ENCODE measurements at places on chromosomes 12 and 14.

- DNase-seq: no peak
Observed at GRCh38 chr14:103867020-103867419, 19.6 kb upstream of the PPP1R13B start.

DNA sequence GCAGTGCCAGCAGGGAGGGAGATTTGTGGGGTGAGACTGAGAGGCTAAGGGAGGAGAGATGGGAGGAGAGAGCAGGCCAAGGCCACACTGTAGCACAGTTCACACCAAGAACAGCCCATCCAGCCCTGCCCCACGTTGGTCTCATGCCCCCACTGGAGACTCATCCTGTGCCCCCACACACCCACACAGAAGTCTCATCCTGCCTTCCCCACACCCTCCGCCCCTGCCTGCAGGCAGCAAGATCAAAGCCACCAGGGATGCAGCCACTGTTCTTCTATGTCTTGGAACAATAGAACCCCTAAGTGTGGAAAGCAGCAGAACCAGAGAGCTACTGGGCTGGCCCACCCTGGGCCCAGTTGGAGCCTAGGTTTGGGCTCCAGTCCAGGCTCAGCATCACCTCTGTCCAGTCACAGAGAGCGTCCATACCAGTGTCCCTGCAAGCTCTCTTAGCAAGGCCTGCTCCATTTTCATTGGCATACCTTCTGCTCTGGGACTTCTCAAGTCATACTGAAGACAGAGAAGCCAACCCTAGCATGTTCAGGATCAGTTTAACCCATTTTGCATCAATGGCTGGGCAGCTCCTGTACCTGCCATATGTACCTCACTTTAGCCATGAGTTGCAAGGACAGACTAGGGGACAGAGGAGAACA, 31.7 kb upstream of the HDAC7 start:
- no peak for DNase-seq

DNA sequence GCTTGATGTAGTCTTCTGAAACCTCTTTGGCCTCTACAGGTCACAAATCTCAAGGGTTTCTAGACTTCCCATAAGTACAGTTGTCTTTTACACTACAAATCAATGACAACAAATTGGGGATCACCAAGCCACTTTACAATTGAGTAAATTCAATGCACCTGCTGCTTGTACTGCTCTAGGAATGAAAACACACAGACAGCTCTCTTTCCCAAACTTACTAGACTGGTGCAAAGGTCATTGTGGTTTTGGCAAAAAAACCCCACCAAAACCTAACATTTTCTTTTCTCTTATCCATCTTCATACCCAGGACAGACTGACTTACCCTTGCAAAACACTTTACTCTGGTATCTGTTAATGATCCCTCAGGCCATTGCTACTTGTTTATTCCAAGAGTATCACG, 2.7 kb downstream of the M6PR start:
- DNase-seq: no peak

DNA sequence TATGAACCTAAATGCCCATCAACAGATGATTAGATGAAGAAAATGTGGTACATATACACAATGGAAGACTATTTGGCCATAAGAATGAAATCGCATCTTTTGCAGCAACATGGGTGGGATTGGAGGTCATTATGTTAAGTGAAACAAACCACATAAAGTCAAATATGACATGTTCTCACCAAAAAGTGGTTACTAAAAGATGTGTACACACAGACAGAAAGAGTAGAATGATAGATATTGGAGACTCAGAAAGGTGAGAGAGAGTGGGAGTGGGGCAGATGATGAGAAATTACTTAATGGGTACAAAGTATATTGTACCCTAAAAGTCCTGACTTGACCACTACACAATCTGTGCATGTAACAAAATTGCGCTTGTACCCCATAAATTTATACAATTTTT, 19.6 kb downstream of the VWF start:
- DNase-seq: no peak

DNA sequence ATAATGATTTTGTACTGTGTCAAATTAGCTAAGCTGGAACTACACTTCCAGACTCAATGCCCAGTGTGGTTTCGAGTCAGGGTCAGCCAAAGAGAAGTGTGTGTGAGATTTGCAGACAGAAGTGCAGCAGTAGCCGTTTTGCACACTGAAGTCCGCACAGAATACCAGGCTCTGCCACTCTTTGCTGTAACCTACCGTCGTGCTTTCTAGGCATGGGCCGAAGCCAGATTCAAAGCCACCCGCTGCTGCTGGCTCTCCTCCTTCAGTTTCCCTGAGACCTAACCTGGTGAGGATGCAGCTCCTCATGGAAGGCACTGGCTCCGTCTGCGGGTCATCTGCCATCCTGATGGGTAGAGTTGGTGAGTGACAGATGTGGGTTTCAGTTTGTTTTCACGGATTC, 48.8 kb downstream of the LRTM2 start:
- DNase-seq: no peak

DNA sequence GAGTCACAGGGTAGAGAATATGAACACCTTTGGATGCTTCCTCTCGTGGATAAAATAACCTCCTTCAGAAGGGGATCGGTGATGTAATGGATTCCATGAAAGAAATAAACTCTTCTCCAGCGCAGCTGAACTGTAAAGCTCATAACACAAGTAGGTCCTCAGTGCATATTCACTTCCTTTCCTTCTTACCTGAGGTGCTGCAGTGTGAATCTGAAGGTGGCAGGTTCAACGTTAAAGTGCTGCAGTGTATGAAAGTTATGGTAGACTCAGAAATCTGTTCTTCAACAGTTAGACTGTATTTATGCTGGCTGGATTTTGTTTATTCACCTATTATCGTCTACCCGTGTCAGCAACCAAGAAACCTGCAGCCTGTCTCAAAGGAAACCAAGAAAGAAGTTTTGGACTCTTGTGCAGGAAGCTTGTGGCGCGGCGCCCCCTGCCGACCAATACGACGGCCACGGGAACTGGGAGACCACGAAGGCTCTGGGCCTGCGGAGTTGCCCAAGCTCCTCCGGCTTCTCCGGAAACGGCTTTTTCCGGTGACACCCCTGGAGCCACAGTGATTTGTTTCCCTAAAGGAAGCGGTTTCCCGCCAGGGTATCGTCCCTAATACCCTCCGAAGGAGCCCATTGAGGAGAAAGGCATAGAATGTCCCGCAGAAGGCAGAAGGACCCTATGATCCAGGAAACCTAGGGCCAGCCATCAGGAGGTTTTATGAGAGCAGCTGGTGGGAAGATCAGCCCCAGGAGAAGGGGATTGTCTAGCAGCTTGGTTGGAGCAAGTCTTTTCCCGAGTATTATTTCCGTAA, 17.6 kb upstream of the RNASE3 start:
- peak; percentile 87 for DNase-seq

DNA sequence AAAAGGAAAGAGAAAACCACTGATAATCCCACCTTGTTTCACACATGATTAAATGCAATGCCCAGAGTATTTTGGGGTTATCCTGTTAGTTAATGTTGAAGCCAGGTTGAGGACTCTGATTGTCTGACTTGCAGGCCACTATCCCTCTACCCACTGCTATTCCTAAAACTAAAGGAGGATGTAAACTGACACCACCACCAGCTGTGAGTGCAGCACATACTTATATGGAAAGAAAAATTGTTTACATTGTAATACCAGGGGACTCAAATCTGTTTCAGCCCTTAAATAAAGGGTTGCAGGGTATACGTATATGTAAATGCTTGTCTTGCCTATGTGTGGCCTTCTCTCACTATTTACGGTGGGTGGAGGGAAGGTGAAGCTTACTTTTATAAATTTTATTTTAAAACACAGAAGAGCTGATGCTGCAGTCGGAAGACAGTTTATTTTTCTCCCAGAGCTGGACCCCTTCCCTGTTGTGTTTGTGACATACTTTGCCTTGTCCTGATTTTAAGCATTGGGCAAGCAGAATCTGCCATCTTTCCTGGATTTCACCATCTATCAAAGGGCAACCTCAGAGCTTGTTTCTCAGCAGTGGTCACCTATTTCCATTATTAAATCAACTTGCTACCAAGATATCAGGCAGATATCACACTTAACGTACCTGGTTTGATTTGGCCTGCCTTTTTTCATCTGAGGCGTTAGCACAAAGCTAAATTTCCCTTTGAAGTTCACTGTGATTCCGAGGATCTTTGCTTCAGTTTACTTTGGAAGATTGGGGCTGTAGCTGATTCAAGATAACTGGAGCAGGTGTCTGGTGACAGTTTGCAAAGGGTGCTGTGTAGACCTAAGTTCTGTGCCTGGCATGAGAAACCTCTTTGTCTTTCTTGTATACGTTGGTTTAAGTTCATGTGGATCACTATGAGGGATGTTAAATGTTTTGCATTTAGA, 25.2 kb downstream of the DAAM1 start:
- no peak for DNase-seq

DNA sequence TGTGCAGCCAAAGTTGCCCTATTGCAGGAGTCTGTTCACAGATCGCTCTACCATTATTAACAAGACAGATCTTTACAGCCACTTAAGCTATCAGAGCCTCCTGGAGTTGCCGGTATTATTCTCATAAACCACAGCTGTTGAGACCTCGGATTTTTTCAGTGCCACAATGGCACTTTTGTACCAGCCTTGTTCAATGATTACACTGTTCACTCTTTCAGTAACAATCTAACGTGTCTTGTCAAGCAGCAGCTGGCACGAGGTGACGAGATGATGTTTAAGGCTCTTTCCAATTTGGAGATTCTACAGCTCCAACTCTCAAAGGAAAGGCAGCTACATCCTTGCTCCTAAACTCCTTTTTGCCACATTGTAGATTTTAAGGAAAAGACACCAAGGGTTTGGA, 30.7 kb downstream of the LRIG3 start:
- DNase-seq: no peak

DNA sequence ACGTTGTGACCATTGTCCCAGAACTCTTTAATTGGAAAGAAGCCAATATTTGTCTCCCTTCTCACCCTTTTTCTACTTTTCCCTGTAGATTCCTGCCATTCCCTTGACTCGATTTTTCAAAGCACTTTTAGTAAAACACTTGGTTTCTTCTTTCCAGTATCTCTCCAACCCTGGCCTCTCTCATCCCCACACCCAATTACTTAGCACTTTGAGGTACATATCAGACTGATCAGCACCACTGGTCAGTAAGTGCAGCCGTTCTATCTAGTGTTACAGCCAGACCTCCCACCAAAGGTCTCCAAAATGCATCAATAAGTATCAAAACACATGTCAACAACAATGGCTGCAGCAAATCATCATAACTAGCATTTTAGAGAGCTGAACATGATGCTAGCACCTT, 141.9 kb downstream of the BTG1 start:
- no peak for DNase-seq

DNA sequence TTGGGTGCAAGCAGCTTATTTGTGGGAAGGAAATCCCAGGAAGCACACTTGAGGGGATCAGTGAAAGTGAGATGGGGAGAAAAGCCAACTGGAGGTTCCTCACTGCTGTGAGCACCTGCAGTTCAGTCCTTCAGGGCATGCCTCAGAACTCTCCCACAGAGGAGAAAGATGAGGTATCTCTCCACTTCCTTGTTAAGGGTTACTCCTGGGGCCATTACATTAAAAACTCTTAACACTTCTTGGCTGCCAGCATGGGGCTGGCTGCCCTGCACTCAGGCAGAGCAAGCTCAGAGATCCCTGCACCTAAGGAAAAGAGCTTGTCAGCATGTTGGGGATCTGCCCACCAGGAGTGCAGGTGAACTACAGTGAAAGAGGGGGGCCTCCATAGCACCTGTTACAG, 28.8 kb downstream of the FERMT2 start:
- DNase-seq: no peak
